Psoas muscle (tissue), 8 donors: ENCODE measurements at places on chromosomes 3 and 15.
A peak's percentile ranks its signal among the peaks of the same experiment; 100 is the strongest.

DNA sequence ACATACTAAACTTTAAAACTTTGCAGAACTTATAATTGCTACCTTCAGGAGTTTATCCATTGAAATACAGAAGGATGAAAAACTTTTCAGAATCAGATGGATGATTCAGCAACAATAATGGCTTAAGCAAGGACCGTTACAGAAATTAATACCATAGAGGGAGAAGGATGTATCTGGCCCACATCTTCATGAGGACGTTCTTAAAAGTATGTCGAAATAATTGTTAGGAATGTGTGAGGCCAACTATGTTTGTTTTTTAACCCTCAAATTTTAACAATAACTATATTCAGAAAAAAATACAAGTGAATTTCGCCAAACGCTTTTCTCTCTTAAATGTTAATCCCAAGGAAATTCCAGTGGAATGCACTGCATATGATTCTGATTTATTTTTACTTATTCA is 105.2 kb upstream of the EPHA3 start:
- DNase-seq, result no peak

DNA sequence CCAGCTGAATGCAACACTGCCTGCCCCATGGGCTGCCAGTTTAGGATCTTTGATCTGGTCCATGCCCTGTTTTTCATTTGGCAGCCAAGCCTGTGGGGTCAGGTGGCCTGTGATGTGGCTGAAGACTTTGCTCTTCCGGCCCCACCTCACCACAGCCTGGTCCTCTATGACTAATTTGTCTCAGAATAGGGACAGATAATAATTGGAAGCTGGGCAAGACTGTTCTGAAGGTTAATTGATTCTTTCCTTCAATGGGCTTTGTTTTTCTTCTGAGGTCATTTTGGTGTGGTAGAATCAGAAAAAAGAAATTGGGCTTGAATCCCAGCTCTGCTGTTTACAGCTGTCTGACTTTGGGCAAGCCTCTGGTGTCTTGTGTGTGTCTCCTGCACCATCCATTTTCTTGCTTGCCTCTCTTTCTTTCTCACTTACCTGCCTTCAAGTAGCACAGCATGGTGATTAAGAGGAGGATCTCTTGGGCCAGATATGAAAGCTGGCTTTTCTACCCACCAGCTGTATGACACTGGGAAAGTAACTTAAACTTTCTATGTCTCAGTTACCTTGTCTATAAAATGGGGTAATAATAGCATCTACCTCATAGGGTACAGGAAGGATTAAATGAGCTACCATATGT is 24.2 kb downstream of the ABHD2 start:
- peak; percentile 40 for DNase-seq

DNA sequence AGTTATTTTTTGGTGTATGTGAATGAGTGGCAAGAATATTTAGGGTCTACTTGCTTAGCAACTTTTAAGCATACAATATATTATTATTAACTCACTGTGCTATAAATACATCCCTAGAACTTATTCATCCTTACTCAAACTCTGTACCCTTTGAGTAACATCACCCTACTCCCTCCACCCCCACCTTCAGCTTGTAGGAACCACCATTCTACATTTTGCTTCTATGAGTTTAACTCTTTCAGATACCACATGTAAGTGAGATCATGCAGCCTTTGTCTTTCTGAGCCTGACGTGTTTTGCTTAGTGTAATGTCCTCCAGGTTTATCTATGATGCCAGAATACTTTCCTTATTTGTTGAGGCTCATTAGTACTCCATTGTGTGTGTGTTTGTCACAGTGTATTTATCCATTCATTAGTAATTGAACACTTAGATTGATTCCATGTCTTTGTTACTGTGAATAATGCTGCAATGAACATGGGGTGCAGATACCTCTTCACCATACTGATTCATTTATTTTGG is 526.9 kb downstream of the PYDC2 start:
- DNase-seq, result no peak

DNA sequence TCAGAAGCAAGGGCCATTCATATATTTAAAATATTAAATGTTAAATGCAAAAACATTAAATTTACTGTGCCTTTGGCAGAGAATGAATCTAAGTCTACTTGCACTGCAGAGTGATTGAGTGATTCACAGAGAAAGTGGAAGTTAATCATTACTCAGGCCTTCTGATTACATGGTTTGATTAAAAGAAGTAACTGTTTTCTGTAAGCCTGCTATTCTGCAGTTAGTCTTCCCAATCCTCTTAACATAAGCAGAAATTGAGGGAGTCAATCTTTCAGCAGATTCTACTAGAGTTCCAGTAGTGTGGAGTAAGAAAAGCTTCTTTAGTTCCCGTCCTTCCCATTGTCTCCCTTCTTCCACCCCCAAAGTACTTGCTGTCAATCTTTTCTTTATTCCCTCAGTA is 1.5 kb downstream of the NLGN1 start:
- DNase-seq, result no peak

- no peak for DNase-seq
Measured at GRCh38 chr3:108554913-108555571, 34.2 kb downstream of the CIP2A start.

- no peak for DNase-seq
Measured at GRCh38 chr3:166879661-166880060, 500.4 kb downstream of the ZBBX start.

GRCh38 chr15:36617529-36618196 is 38.2 kb downstream of the CDIN1 start:
- no peak for DNase-seq

GRCh38 chr3:58143417-58144055 is 67.2 kb downstream of the DNASE1L3 start:
- DNase-seq, result no peak

DNA sequence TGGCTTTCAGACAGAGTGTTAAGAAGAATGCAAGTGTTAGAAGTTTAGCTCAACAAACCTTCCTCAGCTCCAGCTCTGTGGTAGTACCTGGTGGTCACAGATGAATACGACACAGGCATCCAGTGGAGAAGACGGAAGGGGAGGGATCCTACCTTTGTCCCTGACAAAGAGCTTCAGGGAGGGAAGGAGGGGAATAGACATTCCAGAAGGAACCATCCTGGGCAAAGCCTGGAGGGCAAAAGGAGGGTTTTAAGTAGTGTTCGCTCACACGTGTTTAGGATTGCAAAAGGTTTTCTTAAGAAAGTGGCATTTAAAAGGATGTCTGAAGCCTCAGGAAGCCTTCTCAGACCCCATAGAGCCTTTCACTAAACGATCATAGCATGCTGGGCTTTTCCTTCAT is 2.8 kb downstream of the CHCHD4 start:
- DNase-seq, result no peak

GRCh38 chr3:159149633-159150032 is 347.8 kb downstream of the MFSD1 start:
- no peak for DNase-seq

DNA sequence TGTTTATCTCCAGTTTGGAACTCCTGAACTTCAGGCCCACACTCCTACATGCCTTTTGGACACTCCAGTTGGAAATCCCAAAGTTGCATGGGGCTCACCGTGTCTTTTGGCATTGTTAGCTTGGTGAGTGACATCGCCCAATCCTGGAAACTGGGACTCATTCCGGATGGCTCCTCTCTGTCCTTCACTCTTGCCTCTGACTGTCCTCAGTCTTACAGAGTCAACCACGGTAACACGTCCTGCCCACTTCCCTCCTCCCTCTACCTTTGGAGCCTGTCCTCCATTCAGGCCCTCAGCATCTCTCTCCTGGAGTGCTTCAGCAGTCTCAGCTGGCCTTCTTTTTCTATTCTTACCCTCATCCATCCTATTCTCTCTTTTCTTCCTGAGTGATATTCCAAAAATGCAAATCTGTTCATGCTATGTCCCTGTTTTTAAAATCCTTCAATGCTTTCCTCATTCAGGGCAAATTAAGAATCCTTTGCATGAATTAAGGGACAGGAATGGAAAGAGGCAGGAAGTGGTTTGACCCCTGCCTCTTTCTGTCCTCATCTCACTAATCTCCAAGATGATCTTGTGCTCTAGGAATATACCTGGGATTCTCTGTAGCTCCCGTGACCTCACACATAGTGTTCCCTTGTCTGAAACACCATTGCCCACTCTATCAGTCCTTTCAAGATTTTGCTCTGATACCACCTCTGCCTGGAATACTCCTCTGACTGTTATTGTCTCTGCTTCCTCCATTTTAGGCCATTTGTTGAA is 42.5 kb downstream of the LPP start:
- DNase-seq, result no peak

DNA sequence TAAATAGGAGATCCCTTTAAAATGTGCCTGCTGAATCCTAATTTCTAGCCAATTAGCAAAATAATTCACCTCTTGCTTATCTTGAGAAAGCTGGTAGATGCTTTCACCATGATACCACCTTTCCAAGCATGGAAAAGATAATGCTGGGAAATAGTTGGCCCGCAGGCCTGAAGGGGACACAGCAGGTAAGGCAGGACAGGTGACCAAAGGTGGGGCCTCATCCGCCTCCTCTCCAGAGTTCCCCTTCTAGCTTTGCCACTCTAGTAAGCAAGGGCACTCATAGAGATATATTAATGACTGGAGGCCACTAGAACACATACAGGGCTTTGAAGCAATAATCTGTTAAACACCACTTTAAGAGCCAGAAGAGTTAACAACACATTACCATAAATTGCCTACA is 45.5 kb downstream of the SATB1 start:
- no peak for DNase-seq

- no peak for DNase-seq
Measured at GRCh38 chr3:195020185-195020584, 250.8 kb downstream of the XXYLT1 start.

- DNase-seq, result no peak
Measured at GRCh38 chr3:66819993-66820501, 178.1 kb upstream of the KBTBD8 start.

- no peak for DNase-seq
Measured at GRCh38 chr3:163577271-163577670, 1501.0 kb downstream of the SI start.

DNA sequence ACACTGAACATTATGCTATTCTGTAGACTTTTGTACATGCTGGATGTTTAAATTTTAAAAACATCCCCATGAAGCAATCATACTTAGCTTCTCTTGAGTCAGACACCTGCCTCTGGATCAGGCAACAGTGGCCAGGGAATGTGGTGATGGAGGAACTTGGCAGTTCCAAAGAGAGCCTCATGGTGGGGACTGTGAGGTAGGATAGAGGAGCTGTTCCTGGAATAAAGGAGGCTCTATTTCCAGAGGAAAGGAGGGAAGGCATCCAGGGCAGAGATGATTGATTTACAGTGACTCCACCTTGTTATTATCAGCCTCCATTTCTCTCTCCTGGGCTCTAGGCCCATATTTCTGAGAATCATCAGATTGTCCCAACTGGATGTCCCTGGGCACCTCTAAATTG is 35.0 kb upstream of the ABHD17C start:
- DNase-seq, result no peak

DNA sequence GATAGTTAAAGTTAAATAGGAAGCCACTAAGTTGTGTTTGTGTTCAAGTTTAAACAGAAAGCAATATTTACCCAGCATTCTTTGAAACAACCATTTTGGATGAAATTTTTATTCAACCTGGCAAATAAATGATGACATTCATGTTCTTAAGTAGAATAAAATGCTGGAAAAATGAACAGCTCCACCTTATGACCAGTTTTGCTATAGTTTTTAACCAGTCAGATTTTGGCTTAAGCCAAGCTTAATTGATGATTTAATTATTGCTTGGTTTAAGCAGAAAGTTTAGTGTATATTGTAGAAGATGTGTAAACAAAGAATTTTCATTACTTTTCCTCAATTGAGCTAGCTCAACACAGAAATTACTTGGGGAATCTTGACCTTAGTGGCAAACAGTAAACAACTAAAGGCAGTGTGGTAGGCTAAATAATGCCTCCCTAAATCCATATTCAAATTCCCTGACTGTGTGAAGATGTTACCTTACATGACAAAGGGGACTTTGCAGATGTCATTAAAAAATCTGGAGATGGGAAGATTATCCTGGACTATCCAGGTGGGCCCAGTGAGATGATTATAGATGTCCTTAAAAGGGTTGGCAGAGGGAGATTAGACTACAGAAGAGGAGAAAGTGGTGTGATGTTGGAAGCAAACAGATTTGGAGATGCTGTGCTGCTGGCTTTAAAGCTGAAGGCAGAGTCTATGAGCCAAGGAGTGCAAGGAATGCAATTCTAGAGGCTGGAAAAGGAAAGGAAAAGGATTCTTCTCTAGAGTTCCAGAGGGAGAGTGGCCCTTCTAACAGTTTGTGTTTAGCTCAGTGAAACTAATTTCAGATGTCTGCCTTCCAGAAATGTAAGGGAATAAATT is 448.6 kb upstream of the GOLIM4 start:
- DNase-seq, result no peak

DNA sequence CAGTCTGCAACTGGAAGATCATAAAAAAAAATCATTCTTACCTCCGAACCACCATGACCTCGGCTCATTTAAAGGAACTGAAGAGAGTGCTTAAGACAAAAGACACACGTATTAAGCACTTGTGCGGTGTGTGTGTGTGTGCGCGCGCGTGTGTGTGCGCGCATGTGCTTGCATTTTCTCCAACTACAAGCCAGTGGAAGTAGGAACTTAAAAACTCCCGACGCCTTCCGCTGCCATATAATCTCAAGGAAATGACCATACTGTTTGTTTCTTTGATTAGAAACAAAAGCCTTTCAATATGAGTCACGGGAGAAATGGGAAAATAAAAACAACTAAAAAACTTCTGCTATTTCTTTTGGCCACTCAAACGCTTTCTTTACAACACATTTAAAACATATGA is 32.4 kb downstream of the FRMD4B start:
- DNase-seq, result no peak

GRCh38 chr15:57595011-57595866 is 3.5 kb downstream of the MYZAP start:
- DNase-seq, result no peak

GRCh38 chr3:78832785-78833204 is 935.0 kb downstream of the ROBO1 start:
- DNase-seq, result no peak

- DNase-seq, result peak; percentile 59
Measured at GRCh38 chr3:182920515-182921084, 59.7 kb downstream of the DCUN1D1 start.

GRCh38 chr15:70243686-70244540 is 146.2 kb upstream of the TLE3 start:
- no peak for DNase-seq

- no peak for DNase-seq
Measured at GRCh38 chr15:40498418-40498817, 27.6 kb downstream of the CHST14 start.

- no peak for DNase-seq
Measured at GRCh38 chr3:7745711-7746110, 755.9 kb upstream of the LMCD1 start.

DNA sequence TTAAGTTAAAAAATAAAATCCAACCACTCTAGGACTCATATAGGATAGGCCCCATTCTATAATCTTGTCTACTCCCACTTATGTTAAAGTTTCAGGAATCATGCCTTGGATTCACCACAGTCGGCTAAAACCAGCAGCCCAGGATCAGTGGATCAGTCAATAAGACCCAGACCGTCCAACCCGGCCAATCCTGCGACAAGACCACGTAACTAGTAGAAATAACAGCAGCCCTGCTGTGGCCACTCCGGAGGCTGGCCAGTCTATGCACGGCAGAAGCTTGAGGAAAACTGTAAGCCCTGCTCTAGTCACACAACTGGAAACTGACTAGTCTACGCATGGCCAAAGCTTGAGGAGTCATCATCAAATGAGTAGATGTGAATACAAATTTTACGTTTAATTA is 12.8 kb upstream of the SLC9C1 start:
- no peak for DNase-seq

- no peak for DNase-seq
Measured at GRCh38 chr3:116188231-116188785, 257.0 kb downstream of the LSAMP start.
